ENCODE measurements at places on chromosomes 3 and 15.

- no peak for DNase-seq
Observed at GRCh38 chr3:33401781-33402180, 38.4 kb downstream of the UBP1 start.

- DNase-seq, result no peak
Observed at GRCh38 chr15:74200871-74201419, 1.6 kb downstream of the STRA6 start.

DNA sequence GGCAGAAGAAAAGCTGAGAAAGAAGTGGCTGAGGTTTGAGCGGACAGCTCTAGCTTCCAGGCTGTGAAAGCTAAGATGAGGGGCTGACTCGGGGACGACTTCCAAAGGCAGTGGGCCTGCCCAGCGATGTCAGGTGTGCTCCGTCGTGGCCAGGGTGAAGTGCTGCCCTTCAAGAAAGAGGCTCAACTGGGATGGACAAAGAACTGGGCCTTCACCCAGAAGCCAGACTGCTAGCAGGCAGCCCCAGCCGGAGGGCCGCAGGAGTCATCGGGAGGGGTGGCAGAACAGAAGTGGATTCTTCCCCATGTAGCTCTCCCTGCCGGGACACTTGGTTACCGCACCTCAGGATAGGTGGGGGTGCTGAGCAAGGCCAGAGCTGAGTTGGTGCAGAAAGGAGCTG lies 13.1 kb upstream of the SEC13 start:
- no peak for DNase-seq

- no peak for DNase-seq
Observed at GRCh38 chr3:18412684-18413083, 12.5 kb downstream of the SATB1 start.

DNA sequence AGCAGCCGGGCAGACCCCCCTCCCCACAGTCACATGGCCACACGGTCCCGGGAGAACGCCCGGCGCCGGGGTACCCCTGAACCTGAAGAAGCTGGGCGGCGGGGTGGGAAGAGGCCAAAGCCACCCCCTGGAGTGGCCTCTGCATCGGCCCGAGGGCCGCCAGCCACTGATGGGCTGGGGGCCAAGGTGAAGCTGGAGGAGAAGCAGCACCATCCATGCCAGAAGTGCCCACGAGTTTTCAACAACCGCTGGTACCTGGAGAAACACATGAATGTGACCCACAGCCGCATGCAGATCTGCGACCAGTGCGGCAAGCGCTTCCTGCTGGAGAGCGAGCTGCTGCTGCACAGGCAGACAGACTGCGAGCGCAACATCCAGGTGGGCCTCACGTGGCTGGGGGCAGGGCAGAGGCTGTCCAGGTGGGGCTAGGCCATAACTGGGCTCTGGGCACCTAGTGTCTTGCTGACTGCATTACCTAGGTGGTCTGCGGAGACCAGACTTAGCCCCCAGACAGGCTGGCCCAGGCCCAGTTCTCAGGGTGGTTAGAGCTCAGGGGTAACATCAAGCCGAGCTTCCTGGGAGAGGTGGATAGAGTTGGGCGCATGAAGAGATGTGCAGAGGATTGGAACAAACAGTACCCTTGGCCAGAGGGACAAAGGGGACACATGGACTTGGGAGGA lies 6.1 kb downstream of the ZBTB47 start:
- DNase-seq, result no peak

GRCh38 chr3:129305592-129306091 lies 27.0 kb downstream of the HMCES start:
- DNase-seq, result no peak

DNA sequence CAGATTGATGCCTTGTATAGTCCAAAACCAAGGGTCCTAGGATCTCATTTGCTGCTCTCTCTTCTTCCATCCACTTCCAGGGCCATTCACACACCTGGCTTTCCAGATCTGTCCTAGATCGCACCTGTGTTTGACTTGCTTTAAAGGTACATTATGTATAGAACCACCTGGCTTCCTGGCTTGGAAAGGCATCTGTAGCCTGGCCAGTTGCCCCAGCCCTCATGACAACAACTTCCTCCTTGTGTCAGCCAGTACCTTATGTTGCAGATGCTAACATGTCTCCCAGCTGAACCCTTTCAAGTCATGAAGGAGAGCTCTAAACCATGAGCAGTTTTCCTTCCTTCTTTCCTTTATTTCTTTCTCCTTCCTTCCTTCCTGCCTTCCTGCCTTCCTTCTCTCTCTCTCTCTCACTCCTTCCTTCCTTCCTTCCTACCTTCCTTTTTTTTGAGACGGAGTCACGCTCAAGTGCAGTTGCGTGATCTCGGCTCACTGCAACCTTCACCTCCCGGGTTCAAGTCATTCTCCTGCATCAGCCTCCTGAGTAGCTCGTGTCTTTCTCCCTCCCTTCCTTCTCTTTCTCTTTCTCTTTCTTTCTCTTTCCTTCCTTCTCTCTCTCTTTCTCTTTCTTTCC lies 2.5 kb upstream of the HTR3C start:
- DNase-seq, result no peak

- DNase-seq, result no peak
Observed at GRCh38 chr3:72102112-72102616, 317.2 kb upstream of the PROK2 start.

DNA sequence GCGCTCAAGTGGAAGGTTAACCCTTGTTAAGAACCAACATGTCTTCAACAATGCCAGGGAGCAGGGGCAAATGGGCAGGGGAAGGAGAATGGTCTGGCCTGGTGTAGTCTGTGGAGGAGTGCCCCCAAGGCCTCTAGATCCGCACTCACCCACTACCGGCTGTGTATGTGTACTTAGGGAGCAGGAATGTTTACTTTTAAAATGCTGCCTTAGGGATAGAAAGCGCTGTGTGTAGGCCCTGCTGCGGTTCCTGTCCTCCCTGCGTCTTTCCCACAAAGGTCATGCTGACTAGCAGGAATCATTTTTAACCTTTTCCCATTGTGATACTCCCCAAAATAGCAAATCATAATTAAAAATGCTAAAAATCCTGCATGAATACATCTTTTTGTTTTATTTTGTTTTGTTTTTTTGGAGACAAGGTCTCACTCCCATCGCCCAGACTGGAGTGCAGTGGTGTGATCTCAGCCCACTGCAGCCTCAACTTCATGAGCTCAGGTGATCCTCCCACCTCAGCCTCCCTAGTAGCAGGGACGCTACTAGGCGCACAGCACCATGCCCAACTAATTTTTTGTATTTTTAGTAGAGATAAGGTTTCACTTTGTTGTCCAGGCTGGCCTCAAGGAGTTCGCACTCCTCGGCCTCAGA lies 35.9 kb upstream of the CEMIP start:
- DNase-seq, result no peak

- DNase-seq, result no peak
Observed at GRCh38 chr3:142296507-142296906, 71.1 kb upstream of the GK5 start.

DNA sequence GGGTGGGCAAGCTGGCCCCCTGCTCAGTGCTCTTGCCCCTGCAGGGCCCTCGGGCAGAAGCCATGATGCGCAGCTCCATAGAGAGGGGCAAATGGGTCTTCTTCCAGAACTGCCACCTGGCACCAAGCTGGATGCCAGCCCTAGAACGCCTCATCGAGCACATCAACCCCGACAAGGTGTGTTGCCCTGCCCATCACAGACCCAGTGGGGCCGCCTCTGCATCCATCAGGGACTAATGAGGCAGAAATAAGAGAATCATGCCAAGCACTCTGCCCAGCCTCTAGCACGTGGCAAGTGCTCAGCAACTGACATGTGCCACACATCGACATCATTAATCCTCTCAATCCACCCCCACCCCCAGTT lies 49.4 kb downstream of the SEMA3G start:
- no peak for DNase-seq

GRCh38 chr3:49498239-49498638 lies 28.2 kb downstream of the DAG1 start:
- DNase-seq, result no peak

DNA sequence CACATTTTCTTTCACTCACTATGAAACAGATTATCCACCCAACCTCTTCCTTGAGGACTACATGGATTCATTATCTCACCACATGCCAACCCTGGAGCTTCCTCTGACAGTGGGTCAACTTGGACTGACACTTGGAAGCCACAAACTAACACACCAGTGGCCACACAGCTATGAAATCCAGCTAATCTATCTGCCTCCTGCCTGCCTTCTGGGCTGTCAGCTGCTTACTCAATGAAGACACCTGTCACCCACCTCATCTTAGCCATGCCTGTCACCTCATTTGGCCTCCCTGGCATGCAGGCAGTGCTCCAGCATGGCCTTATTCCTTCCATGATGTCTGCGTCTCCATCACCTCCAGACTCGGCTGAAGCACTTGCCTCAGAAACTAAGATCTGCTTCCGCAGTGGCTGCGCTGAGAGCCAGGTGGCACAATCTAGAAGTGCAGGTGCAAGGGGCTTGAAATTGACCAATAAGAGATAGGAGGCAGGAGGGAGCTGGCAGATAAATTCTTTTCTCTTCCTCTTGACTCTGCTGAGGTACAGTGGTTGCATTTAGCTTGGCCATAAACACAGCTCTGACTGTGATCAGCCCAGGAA lies 105.2 kb upstream of the RNF7 start:
- no peak for DNase-seq

DNA sequence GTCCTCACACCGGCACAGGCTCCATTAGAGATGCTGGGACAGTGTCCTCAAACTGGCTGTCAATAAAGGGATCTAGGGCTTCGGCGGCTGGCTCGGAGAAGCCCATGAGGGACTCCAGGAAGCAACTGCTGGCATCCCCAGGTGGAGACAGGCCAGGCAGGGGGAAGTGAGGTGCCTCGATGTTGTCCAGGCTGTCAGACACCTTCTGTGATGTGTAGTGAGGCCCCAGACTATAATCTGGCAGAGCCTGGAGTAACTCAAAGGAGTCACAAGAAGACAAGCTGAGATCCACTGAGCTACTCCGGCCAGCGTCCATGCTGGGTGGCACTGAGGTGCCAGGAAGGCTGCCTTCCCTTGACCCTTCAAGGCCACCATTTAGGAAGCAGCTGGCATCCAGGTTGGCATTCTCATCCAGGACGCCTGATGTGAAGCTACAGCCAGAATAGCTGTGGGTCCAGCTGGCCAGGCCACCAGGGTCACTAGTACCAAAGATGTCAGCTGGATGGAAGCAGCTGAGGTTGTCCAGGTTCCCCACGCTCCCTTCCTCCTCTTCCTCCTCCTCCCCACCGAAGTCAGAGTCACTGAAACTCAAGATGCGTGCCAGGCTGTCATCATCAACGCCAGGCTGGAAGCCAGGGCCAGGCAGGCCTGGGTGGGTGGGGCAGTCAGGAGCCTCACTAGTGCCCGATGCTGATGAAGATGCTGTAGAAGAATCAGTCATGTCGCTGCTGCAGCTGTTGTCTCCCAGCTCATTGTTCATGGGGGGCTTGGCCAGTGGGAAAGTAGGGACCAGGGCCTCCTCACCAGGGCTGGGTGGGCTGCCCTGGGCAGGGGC lies 10.1 kb downstream of the CSRNP1 start:
- DNase-seq, result no peak

Measured in activated T-helper 1 cell treated with Interleukin-2 at 50 U/mL for 16 hours (primary cell).